ENCODE measurements at places on chromosomes 3 and 15.

- DNase-seq = no peak
Measured at GRCh38 chr3:160474416-160474838, 24.8 kb upstream of the TRIM59 start.

DNA sequence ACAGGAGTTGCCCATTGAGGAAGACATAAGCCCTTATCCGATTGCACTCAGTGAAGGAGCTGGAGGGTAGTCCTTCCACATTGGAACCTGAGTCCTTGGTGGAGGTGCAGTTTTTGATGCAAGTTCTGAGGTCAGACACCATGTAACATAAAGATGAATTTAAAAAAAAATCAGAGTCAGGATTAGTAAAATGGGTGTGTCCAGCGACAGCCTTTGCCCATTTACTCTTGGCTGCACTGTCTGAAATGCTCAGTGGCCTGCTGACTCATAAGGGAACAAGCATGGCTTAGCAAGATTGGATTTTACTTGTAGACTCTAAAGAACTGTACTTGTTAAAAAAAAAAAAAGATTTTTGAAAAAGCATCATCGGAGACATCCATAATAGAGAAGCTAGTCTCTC, 241.1 kb upstream of the TOPAZ1 start:
- no peak for DNase-seq

DNA sequence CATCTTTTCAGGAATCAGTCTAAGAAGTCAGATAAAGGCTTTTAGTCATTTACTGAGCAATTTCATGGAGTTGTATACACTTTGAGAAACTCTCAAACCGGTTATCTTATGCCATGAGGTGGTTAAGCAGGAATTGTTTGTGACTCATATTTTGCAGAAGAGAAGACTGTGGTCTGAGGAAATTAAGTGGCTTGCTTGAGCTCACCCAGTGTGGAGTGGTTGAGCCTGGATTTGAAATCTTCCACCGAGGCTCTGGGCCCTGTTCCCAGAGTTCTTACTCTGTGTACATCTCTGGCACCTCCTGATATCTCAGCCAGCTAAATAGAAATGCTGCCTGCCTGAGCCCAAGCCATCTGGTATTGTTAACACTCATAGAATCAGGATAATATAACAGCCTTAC, 37.8 kb upstream of the BCL6 start:
- peak; percentile 20 for DNase-seq

DNA sequence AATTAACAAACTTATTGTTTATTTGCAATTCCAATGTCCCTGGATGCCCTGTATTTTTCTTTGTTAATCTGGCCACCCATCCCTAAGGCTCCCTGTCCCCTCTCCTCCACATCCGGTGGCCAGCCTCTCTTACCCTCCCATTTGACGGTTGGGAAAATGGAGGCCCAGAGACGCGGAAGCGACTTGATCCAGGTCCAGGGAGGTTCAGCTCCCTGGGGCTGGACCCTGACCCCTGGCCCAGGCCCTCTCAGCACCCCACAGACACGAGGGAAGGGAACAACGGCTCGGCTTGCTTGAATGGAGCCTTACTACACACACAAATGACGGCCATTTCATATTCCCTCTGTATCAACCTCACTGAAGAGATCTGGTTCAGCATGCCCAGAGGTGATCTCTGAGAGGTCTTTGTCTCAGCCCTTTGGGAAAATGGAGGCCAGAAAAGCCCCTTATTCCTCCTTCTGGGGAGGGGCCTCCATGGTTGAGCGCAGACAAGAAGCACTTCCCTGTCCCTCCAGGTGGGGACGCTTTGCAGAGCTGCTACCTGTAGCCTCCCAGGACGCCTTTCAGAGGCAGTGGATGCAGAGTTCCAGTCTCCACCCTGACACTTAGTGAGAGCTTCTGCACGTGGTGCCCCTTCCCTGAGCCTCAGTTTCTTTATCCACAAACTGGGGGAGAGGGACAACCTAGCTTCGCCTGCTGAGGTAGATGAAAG, 82.1 kb downstream of the ATP2B2 start:
- DNase-seq = no peak

DNA sequence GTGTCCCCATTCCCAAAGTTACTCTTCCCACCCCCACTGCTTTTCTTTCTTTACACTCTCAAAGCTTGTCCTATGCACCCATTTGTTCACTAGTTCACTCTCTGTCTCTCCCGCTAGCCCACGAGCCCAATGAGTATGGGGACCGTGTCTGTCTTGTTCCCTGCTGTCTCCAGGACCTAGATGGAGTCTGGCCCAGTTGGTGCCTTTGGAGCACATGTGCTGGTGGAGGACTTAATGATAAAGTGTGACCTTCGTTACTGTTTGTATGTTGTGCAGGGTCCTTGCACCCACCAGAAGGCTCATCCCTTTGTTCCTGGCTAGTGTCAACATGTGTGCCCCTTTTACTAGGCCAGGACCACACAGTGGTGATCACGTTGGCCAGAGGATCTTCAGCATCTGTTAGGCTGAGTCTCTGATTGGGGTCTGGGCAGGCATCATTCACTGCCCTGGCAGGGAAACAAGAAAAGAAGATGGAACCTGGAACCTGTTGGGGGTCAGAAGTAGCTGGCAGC, 7.4 kb downstream of the CISH start:
- DNase-seq = no peak

- no peak for DNase-seq
Measured at GRCh38 chr3:159645874-159646273, 342.8 kb upstream of the IL12A start.

DNA sequence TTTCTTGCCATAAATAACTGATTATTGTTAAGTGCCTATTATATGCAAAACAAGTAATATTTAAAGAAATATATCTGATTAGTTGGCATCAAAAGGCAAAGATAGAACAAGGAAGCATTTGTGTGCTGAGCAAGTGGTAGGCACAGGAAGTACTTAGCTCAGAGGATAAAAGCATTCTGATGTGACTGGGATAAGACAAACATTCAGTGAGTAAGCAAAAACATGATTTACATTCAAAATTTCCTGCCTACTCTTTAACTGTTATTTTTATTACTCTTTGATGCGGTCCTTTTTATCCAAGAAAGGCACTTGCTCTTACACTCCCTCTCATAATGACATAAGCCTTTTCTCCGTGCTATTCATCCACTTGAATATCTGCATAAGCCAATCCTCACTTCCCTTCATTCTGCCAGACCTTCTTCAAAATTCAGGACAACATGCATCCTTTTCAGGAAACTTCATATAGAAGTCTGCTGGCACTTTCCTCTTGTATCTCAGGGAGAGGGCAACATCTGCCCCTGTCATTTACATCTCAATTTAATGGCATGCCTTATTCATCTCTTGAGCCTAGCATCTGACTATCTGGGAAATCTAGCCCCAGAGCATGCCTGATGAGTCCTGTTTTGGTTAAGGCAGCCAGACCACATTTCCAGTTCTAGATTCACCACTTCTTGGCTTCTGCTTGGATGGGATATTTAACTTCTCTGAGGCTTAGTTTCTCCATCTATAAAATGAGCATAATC, 478.2 kb upstream of the ROBO2 start:
- DNase-seq = no peak

DNA sequence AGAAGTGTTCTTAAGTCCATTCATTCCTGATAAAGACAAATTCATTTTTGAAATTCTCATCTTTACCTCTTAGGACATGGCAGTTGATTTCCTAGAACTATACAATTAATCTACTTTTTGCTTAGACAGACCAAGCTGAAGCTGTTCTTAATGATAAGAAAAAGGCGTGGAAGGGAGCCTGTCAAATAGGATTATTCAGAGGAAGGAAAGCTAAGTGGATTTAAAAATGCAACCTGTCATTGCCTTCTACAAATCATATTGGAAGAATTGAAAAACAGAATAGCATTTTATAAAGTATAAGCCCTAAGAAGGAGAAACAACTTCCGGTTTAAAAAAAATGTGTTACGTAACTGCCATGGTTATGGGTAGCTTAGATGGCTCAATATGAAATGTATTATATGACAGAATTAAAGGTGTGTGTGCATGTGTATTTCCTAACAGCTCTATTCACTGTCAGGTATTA, 81.2 kb upstream of the RAP2B start:
- peak; percentile 6 for DNase-seq

DNA sequence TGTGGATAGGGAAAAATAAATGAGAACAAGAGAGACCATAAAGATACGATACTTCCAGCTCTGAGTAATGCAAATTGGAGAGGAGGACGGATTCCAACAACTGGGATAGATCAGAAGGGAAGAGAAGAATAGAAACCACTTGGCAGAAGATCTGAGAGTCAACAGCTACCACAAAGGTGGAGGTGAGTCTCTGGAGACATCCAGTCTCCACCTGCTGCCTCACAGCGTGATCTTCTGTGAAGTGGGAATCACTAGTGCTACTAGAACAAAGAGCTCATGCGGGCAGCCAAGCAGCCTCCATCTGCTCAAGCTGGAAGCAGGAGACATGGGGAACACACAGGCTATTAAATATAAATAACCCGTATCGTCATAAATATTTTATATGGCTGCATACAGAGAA, 558.5 kb upstream of the CFAP20DC start:
- no peak for DNase-seq

- peak; percentile 40 for DNase-seq
Measured at GRCh38 chr15:58731756-58732535, 17.6 kb downstream of the ADAM10 start.

GRCh38 chr3:64651303-64651702, 36.5 kb downstream of the ADAMTS9 start:
- DNase-seq = no peak

GRCh38 chr3:159229116-159229680, 427.3 kb downstream of the MFSD1 start:
- no peak for DNase-seq
